Calu3 (cell line): ENCODE measurements at places on chromosomes 13 and 19. TPM values are rescaled to one million over a fixed set of nuclear protein-coding genes. Genes with fewer than 3 reads are reported as not detected.
A peak's percentile ranks its signal among the peaks of the same experiment; 100 is the strongest.

ZNF112 gene
- total RNA-seq = 5.6 and 5.7 TPM in 2 replicates

VAV1 gene
- 0.28 and 0.37 TPM in 2 replicates for total RNA-seq

THSD1 gene
- total RNA-seq = 0.85 and 0.93 TPM in 2 replicates

DCLK1 gene
- total RNA-seq = not detected in 2 replicates

IFT88 gene
- total RNA-seq = 11.0 and 13.6 TPM in 2 replicates

HSH2D gene
- total RNA-seq = 29.5 and 50.6 TPM in 2 replicates

C19orf12 gene
- 15.4 and 17.5 TPM in 2 replicates for total RNA-seq

PLK5 gene
- total RNA-seq = not detected in 2 replicates

GRCh38 chr19:49645592-49645991, 3.6 kb downstream of the SCAF1 start:
- peaks cover 27% of the 10 kb centered on the region for H3K4me1 ChIP-seq
- no peak for DNase-seq
- H3K4me3 ChIP-seq = no peak overlapping the region
- no peaks in the 10 kb centered on the region for H3K27me3 ChIP-seq
- peak overlapping the region; percentile 18 for H3K27ac ChIP-seq

GRCh38 chr13:28333204-28333881, 161.6 kb downstream of the FLT1 start:
- DNase-seq = no peak
- H3K36me3 ChIP-seq = no peaks in the 10 kb centered on the region
- no peak overlapping the region for H3K4me3 ChIP-seq
- H3K27me3 ChIP-seq = peaks cover 21% of the 10 kb centered on the region
- H3K4me1 ChIP-seq = no peaks in the 10 kb centered on the region
- no peak overlapping the region for H3K27ac ChIP-seq

DNA sequence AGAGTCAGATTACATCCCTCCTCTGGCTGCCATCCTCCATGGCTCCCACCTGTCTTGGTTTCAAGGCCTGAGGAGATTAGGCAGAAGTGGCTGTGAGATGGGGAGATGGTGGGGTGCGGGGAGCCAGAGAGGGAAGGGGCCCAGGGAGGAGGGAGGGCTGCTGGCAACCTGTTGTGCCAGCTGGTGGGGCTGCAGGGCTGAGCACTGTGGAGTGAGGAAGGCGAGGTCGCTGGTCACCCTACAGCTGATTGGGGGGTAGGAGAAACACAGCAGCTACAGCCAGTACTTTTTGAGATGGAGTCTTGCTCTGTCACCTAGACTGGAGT, 48.3 kb downstream of the CD320 start:
- no peak overlapping the region for H3K27ac ChIP-seq
- no peaks in the 10 kb centered on the region for H3K27me3 ChIP-seq
- H3K4me3 ChIP-seq = no peak overlapping the region
- H3K36me3 ChIP-seq = no peaks in the 10 kb centered on the region
- no peaks in the 10 kb centered on the region for H3K4me1 ChIP-seq

- peaks cover 40% of the 10 kb centered on the region for H3K27me3 ChIP-seq
- no peak overlapping the region for H3K4me3 ChIP-seq
- DNase-seq = no peak
- H3K27ac ChIP-seq = no peak overlapping the region
- H3K4me1 ChIP-seq = peaks cover 39% of the 10 kb centered on the region
Measured at GRCh38 chr19:46206176-46206575, 23.4 kb upstream of the IGFL1 start.

GRCh38 chr13:34608331-34608730, 333.7 kb upstream of the NBEA start:
- no peak overlapping the region for H3K27ac ChIP-seq
- no peak for DNase-seq
- no peak overlapping the region for H3K4me3 ChIP-seq
- H3K27me3 ChIP-seq = no peaks in the 10 kb centered on the region

- H3K4me3 ChIP-seq = no peak overlapping the region
- H3K27me3 ChIP-seq = no peaks in the 10 kb centered on the region
- no peak overlapping the region for H3K27ac ChIP-seq
- H3K4me1 ChIP-seq = no peaks in the 10 kb centered on the region
- no peak for DNase-seq
Measured at GRCh38 chr13:94263038-94263437, 216.4 kb downstream of the DCT start.

GRCh38 chr13:51364404-51365008, 25.0 kb downstream of the SERPINE3 start:
- H3K4me3 ChIP-seq = no peak overlapping the region
- no peaks in the 10 kb centered on the region for H3K27me3 ChIP-seq
- H3K27ac ChIP-seq = no peak overlapping the region
- no peaks in the 10 kb centered on the region for H3K4me1 ChIP-seq
- no peaks in the 10 kb centered on the region for H3K36me3 ChIP-seq

GRCh38 chr13:99354371-99354951, 47.3 kb upstream of the GPR183 start:
- H3K27ac ChIP-seq = no peak overlapping the region
- no peak for DNase-seq
- H3K4me1 ChIP-seq = no peaks in the 10 kb centered on the region

DNA sequence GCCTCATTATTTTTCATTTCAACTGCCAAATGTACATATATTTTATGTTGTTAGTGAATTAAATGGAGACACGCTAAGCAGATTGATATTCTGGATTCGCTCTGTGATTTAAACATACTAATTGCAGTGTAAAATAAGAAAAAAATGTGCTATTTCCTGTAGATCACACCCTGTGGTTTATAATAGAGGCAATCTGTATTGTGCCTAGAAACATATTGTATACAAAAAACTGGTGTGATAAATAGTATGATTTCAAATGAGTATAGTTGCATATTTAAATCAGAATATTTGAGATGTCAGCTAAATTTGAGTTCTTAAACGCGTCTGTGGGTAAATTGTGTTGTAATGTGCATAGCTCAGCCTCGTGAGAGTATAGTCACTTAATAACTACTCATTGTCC, 643.9 kb downstream of the TBC1D4 start:
- H3K27ac ChIP-seq = no peak overlapping the region
- H3K27me3 ChIP-seq = no peaks in the 10 kb centered on the region
- H3K4me1 ChIP-seq = no peaks in the 10 kb centered on the region
- H3K4me3 ChIP-seq = no peak overlapping the region

- no peak for DNase-seq
- H3K4me1 ChIP-seq = no peaks in the 10 kb centered on the region
- no peak overlapping the region for H3K4me3 ChIP-seq
- H3K36me3 ChIP-seq = no peaks in the 10 kb centered on the region
Measured at GRCh38 chr13:24938966-24939365, 157.0 kb upstream of the PABPC3 start.

DNA sequence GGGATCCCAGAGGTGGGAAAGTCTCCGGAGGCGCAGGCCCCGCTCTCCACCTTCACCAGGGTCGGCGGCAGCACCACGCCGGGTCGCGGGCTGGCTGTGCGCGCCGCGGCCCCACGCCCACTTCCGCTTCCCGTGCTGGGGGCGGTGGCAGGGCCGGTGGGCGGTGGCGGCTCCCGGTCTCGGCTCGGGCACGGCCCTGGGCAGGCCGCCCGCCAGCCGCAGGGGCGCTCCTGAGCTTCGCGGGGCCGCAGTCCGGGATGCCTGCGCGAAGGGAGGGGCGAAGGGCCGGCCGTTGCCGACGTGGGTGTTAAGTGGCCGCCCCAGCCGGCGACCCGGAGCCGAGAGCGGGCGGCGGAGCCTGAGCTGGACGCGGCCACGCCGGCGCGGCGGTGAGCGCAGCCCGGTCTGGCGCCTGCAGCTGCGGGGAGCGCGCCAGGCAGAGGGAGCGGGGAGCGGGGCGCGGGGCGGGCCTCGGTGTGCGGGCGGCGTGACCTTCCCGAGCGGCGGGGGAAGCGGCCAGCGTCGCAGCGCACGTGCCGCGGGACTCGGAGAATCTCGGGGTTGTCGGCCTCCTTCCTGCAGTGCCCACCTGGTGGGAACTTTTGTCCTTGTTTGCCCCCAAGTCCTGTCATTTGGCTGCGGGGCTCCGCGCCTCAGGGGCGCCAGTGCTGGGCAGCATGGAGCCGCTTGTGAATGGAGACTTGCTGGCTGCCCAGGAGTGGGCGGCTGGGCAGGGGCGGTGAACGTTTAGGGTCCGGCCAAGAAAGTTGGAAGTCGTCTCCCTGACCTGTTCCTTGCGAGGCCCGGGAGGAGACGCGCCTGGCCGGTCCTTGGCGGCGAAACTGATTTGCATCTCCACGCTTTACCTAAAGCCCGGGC, at the start of gene SLC25A15:
TSS of gene SLC25A15 (plus strand) at position 337 of the 879 bp plus-strand sequence. CDS start 3,616 bp downstream, outside the sequence.
- peak within 1 kb of the TSS; percentile 44 for H3K27ac ChIP-seq
- peak; percentile 89 for DNase-seq
- H3K4me1 ChIP-seq = peaks cover 16% of the 10 kb centered on the region
- peak within 1 kb of the TSS; percentile 64 for H3K4me3 ChIP-seq
